Stimulated activated CD4-positive, alpha-beta T cell treated with anti-CD3 and anti-CD28 coated beads, Interleukin-1b, Interleukin-23, amount 100 ng/mL, for 1 hour (primary cell): ENCODE measurements at places on chromosomes 4 and X.

GRCh38 chr4:123579961-123580360 is 183.4 kb downstream of the SPRY1 start:
- no peak for DNase-seq

DNA sequence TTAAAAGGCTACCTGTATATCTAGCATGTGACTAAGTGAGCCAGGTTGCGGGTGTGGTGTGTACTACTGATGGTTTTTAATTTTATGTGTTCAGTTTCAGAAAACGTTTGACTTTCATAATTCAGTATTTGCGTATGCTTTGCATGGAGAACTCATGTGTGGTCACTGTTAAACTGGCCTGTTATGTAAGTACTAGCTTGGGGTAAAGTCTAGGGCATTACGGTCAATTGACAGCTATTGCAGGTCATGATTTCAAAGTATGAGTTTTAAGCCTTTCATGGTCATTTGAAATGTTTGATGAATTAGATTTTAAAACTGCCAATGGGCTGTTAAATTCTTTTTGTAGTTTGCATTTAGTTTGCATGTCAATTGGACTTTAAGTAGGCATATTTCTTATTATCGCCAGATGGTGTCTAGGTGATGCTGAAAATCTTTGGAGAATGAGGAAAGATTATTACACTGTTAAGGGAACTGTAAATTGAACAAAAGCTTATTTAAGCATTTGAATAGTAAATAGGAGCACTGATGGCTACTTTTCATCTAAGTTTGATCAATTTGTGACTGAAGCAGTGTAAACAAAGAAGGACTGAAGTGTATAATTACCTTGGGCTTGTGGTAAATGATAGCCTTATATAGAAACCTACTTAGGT is 563.4 kb downstream of the DACH2 start:
- no peak for DNase-seq

DNA sequence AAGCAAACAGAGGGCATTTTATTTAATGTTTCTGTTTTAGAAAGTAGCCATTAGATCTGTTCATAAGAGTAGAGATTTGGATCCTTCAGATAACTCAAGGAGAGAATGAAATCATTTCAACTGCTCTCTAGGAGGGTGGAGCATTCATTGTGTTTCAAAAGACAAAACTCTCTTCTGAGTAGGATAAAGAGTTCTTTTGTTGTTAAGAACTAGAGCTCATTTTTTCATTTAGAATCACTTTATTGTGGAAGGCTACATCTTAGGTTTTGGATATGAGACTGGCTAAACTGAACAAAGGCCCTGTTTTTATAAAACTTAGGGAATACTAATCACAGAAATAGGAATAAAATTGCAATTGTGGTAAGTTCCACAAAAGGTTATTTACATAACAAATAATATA is 193.9 kb upstream of the PCDH10 start:
- no peak for DNase-seq

DNA sequence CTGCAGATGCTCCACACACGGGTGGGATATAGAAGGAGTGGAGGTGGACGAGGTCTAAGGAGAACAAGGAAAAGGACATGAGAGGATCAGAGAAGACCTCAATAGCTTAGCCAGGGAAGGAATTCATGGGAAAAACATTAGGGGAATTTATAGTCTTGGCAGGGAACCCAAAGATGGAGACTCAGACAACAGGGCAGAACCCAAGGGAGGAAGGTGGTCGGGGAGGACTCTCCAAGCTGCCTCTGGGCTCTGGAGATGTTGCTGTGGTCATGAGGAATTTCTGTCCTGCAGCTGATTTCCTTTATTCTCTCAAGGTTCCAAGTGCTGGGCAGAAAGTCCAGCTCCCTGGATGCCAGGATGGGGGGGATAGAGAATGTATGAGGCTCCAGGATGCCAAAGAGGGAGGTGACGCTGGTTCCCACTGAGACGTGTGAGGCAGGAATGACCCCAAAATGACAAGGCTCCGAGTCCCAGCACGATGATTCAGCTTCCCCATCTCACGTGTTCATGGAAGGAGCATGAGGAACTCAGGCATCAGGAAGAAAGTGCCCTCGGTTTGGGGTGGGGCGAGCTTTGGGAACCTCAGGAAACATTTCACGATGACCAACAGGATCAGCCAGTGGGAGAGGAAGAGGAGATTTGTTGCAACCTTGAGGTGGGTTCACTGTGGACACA is 57.0 kb upstream of the PPP2R3B start:
- DNase-seq, result no peak

GRCh38 chr4:172125443-172125842 is 312.2 kb downstream of the GALNTL6 start:
- no peak for DNase-seq

GRCh38 chrX:57178605-57179004 is 41.4 kb upstream of the SPIN2A start:
- DNase-seq, result no peak

- DNase-seq, result no peak
Measured at GRCh38 chr4:56348576-56348975, 38.7 kb downstream of the AASDH start.

GRCh38 chr4:94256828-94257227 is 49.2 kb downstream of the SMARCAD1 start:
- DNase-seq, result no peak

- no peak for DNase-seq
Measured at GRCh38 chrX:150848914-150849365, 49.5 kb downstream of the CD99L2 start.

DNA sequence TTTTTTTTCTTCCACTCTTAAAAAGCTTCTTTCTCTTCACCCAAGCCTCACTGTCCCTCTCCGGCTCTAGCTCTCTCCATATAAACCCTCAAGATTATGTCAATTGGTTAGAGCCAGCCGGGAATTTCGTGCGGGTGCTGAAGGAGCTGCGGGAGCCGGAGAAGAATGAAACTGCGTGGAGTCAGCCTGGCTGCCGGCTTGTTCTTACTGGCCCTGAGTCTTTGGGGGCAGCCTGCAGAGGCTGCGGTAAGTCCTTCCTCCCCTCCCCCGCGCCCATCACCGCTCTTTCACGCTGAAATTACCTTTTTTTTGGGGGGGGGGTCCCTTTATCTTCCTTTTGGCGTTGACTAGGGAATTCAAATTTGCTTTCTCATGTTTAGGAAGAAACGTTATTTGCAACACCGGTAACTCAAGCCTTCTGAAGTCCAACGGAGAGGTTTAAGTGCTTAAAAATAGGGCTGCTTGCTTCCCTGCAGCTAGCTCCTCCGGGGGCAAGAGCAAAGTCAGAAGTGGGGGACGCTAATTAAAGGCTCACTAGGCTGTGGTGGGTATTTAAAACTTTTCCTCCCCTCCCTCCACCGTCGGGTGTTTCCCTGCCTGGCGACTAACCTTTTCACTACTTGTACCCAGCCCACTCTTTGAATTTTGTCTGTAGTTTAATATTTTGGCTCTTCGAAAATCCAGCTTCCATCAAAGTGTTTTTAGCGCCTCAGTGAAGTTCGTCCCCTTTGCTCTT is 491 bp downstream of the COL4A5 start:
- no peak for DNase-seq

- DNase-seq, result no peak
Measured at GRCh38 chr4:55742655-55743202, 76.9 kb upstream of the EXOC1L start.

DNA sequence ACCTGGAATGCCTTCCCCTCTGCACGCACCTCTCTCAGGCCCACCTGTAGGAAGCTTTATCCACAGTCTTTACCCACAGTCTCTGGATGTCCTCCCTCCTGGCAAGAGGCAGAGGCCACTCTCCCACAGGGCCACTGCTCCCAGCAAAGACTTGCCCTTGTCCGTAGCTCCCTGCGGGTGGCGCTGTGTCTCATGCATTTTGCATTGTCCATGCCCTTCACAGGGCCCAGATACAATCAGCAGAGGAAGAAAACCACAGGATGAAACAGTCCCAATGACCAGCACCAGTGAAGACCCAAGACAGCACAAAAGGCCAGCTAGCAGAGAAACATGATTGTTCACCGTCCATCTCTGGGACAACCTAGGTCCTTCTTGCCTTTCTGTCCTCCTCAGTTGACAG is 2.1 kb upstream of the NSG1 start:
- no peak for DNase-seq

DNA sequence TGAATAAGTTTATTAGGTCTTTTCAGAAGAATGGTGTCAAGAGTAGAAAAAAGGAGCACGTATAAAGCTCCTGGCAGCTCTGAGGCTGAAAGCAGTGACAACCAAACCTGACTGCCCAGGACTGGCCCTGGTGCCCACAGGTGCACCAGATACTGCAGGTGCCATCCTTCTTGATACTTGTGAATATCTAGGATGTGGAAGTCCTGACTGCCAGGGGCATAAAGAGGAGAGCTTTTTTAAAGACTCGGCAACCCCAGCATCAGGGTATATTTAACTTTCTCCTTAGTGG is 60.7 kb downstream of the TMEM150C start:
- no peak for DNase-seq

DNA sequence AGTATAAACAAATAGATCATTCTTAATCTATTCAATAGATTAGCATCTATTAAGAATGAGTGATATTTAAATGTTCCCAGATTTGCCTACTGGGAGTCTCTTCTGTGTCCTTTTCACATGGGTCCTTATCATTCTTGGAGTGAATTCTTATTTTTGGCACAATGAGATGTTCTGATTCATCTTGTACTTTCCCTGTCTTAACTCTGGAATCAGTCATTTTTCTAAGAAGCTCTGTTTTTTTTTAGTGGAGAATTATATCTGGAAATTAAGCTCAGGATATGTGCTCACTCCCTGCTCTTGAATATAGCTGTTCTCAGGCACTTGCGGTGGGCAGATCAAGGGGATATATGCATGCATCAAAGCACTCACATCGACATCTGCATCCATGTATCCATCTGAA is 625.3 kb upstream of the HS3ST1 start:
- DNase-seq, result no peak

DNA sequence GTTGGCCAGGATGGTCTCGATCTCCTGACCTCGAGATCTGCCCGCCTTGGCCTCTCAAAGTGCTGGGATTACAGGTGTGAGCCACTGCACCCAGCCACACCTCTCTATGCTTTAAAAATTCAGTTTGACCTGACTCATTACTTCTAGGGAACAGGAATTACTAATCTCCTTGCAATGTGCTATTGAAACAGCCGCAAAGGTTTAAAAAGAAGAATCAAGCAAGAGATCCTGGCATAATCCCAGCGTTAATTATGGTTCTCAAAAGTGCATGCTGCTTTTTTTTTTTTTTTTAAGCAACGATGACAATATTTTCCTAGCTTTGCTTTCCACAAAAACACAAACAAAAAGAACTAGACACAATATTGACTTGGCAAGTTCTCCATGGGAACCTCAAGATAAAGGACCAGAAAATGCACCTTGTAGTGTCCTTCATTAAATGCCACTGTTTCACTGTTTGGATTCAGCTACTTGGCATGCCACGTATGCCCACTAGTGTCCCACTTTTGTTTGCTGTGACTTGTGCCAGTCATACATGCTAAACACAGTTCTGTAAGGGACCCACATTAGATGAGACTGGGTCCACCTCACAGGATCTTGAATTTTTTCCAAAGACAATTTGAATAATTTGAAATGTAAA is 112.6 kb upstream of the PPARGC1A start:
- DNase-seq, result no peak

DNA sequence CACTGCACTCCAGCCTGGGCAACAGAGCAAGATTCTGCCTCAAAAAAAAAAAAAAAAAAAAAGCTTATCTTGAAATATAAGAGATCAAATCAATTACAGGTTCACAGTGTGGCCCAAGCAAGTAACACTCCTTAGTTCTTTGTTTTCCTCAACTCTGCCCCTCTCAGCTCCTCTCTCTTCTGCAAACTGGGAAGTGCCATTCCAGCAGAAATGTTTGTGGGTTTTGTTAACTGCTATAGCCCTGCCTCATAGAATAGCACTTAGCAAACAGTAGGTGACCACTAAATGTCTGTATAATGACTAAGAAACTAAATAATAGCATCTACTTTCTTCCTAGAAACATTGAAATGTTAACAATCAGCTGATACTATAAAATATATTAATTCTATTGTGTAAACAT is 160.0 kb upstream of the NAP1L5 start:
- no peak for DNase-seq

- DNase-seq, result no peak
Measured at GRCh38 chrX:123990602-123991001, 29.1 kb downstream of the STAG2 start.

GRCh38 chrX:107054978-107055377 is 55.0 kb upstream of the MORC4 start:
- no peak for DNase-seq

GRCh38 chrX:1380672-1381233 is 11.2 kb downstream of the SLC25A6 start:
- DNase-seq, result no peak

DNA sequence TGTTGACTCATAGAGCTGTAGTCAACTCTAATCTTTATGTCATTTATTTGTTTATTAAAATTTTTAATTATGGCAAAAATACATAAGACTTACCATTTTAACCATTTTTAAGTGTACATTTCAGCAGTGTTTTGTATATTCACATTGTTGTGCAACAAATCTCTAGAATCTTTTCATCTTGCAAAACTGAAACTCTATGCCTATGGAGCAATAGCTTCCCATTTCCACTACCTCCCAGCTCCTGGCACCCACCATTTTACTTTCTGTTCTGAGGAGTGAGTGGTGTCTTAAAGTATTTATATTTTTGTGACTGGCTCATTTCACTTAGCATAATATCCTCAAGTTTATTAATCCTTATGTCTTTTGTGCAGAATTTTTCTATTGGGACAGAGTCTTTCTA is 181.0 kb downstream of the GPAT3 start:
- DNase-seq, result no peak

- no peak for DNase-seq
Measured at GRCh38 chrX:70504772-70505450, 60.3 kb downstream of the DLG3 start.

DNA sequence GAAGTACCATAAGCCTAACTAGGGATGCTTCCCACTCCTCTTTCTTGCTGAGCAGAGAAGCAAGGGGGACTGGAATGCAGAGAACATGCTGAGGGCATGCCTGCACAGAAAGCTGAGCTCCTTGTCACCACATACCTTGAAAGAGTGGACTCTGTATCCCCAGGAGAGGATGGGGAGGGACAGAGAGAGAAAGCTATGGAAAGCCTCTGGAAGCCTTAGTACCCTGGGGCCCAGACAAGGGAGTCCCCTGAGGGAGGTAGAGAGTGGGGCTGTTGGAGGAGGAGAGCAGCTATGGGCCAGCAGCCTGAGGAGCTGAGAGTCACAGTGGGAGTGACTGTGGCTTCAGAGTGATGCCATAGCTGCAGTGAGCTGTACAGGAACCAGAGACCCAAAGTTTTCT is 77.9 kb downstream of the RTL9 start:
- DNase-seq, result no peak

- DNase-seq, result no peak
Measured at GRCh38 chr4:184787766-184788503, 37.8 kb downstream of the ACSL1 start.
